Hematopoietic multipotent progenitor cell treated with erythropoietin and hydrocortisone succinate and interleukin-3 and kit ligand, for 15 days (in vitro differentiated cells): ENCODE measurements at places on chromosomes 2 and 18.

- DNase-seq = no peak
Observed at GRCh38 chr2:177465400-177466138, 73.0 kb downstream of the AGPS start.

DNA sequence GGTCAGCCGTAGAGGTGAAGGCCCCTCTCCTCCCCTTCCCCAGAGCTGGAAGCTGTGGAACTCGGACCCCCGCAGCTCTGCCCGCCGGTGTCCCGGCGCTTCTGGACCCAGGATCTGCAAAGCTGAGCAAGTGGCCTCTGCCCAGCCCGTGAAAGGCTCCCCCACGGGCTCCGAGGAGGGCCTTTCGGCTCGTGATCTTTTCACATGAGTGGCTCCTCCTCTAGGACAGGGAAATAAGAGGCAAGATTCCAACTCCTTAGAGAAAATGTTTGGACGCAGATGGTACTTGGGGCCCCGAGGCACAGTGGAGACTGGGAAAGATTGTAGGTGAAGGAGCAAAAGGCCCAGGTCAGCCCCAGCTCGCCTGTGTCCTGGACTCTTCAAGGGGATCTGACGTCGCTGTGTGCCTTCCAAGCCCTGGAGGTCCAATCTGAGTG, 48.2 kb upstream of the SP3 start:
- no peak for DNase-seq

- no peak for DNase-seq
Observed at GRCh38 chr2:240359695-240360094, 75.8 kb upstream of the GPC1 start.

DNA sequence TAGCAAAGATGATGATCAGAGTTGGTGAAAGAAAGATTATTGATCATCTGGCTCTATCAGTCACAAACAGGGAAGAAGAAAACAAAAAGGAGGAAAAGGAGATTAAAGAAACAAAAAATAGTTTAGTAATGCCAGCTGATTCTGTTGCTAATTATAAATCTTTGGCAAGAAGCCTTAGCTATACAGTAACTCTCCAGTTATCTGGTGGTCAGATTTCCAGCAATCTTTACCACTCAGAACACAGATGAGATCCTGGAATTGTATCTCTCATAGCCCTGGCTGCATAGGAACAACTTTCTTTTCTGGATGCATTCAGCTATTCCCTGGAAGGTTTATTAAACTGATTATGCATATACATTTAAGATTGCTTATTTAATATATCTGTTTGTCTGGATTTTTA, 256.8 kb upstream of the ZEB2 start:
- no peak for DNase-seq

DNA sequence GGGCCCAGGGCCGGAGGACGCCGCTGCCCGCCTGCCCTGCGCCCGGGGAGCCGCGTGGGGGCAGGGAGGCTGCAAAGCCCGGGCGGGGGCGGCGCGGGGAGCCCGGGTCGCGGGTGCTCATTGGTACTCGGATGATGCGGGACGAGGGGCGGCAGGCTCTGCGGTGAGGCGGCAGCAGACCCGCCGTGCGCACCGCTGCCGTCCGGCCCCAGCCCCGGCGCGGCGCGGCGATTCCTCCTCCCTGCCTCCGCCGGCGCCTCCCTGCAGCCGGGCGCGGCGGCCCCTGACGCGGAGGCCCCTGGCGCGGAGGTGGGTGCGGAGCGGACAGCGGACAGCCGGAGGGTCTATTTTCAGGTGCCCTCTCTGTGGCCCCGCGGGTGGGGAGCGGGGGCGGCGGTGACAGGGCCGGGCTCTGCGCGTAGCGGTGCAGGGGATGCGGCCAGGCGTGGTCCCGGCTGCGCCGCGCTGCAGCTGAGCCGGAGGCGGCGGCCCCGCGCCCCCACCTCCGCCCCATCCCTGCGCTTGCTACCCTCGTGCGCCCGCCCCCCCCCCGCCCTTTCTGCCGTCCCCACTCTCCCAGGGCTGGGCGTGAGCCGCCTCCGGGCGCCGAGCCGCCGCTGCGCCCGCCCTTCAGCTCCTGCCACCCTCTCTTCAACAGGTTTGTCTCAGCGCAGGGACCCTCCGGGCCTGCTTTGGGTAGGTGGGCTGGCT, 640 bp downstream of the SPTBN1 start:
- no peak for DNase-seq

DNA sequence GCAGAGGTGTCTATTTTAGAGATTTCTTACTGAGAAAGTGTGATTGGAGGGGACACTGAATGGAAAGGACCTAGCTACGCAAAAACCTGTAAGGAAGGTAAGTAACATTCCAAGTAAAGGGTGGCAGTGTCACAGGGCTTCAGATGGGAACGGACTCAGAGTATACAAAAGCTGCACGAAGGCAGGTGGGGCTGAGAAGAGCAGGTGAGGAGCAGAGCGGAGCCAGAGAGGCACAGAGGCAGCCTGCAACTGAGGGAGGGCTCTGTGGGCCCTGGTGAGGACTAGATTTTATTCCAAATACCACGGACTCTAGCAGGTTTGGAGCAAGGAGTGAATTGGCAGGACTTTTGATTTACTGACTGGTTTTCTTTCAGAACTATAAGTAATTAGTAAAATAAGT, 331.3 kb upstream of the PKDCC start:
- DNase-seq = no peak

GRCh38 chr2:132978840-132979239, 308.8 kb upstream of the LYPD1 start:
- DNase-seq = no peak

DNA sequence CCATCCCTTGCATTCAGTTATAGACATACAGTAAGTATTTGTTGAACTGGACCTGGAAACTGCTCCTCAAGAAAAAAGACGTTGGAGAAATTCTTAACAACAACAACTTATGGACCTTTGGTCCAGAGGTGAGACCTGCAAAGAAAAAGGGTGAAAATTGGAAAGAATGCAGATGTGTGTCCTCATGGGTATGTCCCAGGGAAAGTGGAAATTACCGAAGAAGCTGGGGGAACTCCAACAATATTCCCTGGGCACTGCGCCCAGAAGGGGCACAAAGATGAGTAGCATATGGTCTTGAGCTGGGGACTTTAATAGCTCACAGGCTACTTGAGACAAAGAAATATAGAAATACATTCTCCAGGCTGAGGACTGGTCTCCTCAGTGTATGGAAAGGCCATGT, 35.5 kb upstream of the YWHAQ start:
- no peak for DNase-seq

GRCh38 chr18:51941999-51942398, 398.0 kb upstream of the DCC start:
- DNase-seq = no peak
